NCI-H2029 (cell line): ENCODE measurements at places on chromosomes 4 and X.

DNA sequence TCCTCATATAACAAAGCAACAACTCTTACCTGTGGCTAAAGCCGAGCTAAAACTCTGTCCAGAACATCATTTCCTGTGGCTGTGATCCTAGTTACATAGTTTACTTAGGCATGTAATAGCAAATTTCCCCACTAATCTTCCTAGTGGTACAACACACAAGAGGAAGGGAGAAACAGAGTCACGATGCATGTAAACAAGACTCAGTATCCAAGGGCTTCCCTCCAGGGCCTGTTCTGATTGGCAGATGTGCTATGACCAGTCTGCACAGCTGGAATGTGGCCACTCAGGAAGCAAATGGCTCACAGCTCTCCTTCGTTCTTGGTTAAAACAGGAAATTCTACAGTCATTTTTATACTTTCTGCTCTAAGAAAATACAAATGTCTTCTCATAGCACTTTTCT is 49.2 kb upstream of the PRSS48 start:
- no peak for DNase-seq

DNA sequence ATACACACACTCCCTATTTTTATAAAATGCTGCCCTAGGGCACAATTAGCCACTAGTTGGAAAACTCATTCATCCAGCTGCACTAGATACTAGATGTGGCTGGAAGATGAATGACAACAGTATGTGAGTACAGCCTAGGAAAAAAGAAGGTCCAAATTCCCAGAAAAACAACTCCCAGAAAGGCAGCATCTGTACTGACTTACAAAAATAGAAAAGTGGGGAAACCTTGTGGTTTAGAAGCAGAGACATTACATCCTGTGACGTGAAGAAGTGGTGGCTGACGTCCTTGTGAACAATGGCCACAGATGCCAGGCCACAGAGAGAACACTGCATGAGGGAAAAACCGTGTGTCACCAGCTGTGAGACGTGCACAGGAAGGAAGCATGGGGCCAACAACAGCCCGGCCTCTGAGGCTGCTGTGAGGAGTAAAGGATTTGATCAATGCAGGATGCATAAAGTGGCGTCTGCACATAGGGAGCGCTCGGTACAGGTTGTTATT is 81.2 kb downstream of the SPRY1 start:
- no peak for DNase-seq

GRCh38 chr4:69999420-69999819 is 3.7 kb downstream of the STATH start:
- DNase-seq: no peak

DNA sequence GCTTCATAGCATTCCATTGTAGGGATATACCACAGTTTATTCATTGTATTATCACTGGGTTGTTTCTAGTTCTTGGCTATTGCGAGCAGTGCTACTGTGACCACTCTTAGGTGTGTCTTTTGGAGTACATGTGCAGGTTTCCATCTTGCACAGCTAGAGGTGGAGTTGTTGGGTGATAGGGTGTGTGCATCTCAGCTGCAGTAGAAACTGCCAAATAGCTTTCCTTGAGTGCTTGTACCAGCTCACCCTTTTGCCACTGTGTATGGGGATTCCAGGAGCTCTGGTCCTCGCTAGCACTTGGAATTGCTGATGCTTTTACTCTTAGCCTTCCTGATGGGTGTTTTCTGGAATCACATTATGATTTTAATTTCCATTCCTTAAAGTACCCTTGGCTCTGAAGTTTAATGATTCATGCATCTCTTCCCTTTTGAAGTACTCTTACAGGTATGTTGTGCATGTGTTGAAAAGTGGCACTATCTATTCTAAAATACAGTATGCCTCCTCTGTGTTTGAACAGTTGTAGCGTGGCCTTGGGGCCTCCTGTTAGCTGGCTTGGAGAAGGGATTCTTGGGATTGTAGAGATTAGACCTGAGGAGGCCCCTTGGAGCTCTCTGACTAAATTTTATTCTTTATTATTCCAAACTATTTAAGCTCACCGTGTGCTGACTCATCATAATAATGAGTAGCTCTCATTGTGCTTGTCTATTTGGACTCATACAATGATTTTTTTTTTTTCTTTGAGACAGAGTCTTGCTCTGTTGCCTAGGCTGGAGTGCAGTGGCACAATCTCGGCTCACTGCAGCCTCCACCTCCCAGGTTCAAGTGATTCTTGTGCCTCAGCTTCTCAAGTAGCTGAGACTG is 38.4 kb downstream of the HTT start:
- no peak for DNase-seq

DNA sequence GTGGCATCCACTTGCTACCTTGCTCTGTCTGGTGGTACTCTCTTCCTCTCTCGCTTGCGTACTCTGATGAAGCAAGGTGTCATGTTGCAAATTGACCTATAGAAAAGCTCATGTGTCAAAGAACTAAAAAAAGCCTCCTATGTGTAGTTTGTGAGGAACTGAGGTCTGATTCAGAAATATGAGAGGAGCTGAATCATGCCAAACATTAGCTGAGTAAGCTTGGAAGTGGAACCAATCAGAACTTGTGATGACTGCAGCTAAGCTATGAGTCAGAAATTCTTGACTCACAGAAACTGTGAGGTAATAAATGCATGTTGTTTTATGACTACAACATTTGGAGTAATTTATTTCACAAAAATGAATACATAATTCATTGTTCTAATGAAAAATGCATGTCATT is 2138.8 kb downstream of the PCDH7 start:
- no peak for DNase-seq
